Endothelial cell of umbilical vein (primary cell): ENCODE measurements at places on chromosomes 16 and 17. TPM values are rescaled to one million over a fixed set of nuclear protein-coding genes. Genes with fewer than 3 reads are reported as not detected.

CEMP1 gene
- not detected in 2 replicates for total RNA-seq

KRTAP3-1 gene
- total RNA-seq: not detected in 2 replicates

TMEM235 gene
- total RNA-seq: 0.38 TPM in 1 of 2 replicates, not detected in the other

SLC22A31 gene
- total RNA-seq: not detected in 2 replicates

TBC1D3G gene
- total RNA-seq: not detected in 2 replicates

ATP6V0C gene
- 187 and 194 TPM in 2 replicates for total RNA-seq

ABCA6 gene
- total RNA-seq: 16.8 and 30.5 TPM in 2 replicates

- H3K4me3 ChIP-seq: no peak overlapping the region
- DNase-seq: no peak
- no peaks in the 10 kb centered on the region for H3K36me3 ChIP-seq
- no peaks in the 10 kb centered on the region for H3K27me3 ChIP-seq
- no peak overlapping the region for H3K27ac ChIP-seq
Measured at GRCh38 chr17:20143740-20144139, 134.6 kb downstream of the SPECC1 start.

DNA sequence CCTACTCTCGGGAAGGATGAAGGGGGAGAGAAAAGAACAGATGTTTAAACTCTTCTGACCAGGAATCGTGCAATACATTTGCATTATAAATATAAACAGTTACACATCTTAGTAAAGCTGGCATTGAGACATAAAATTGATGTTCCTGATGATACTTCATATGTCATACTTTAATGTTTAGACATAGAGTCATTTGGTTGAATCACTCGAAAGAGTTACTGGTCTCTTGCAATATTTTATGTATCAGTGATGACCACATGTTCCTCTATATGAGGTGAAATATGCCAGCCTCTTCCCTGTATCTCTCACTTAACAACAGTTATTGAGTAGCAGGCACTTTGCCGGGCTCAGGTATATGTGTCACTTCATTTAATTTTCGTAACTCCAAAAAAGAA lies 49.7 kb upstream of the PMFBP1 start:
- no peaks in the 10 kb centered on the region for H3K4me1 ChIP-seq
- H3K27ac ChIP-seq: no peak overlapping the region
- H3K4me3 ChIP-seq: no peak overlapping the region
- H3K36me3 ChIP-seq: no peaks in the 10 kb centered on the region
- H3K27me3 ChIP-seq: peaks cover 8% of the 10 kb centered on the region

- H3K4me3 ChIP-seq: no peak overlapping the region
- H3K4me1 ChIP-seq: no peaks in the 10 kb centered on the region
- DNase-seq: peak; percentile 51
- no peak overlapping the region for H3K27ac ChIP-seq
Measured at GRCh38 chr17:6435968-6436367, 1.0 kb upstream of the AIPL1 start.

- H3K36me3 ChIP-seq: no peaks in the 10 kb centered on the region
- no peaks in the 10 kb centered on the region for H3K27me3 ChIP-seq
- H3K27ac ChIP-seq: no peak overlapping the region
- no peak for DNase-seq
Measured at GRCh38 chr16:58848662-58849002, 114.5 kb upstream of the GOT2 start.

- H3K4me3 ChIP-seq: no peak overlapping the region
- H3K36me3 ChIP-seq: no peaks in the 10 kb centered on the region
- H3K4me1 ChIP-seq: peaks cover 12% of the 10 kb centered on the region
- H3K27ac ChIP-seq: no peak overlapping the region
- no peak for DNase-seq
Measured at GRCh38 chr16:81318711-81319110, 3.9 kb downstream of the GAN start.

GRCh38 chr16:81279392-81279791 lies 35.4 kb upstream of the GAN start:
- no peaks in the 10 kb centered on the region for H3K27me3 ChIP-seq
- H3K4me1 ChIP-seq: peaks cover 21% of the 10 kb centered on the region
- peak; percentile 76 for DNase-seq
- H3K4me3 ChIP-seq: no peak overlapping the region
- peak overlapping the region; percentile 91 for H3K27ac ChIP-seq
- no peaks in the 10 kb centered on the region for H3K36me3 ChIP-seq

DNA sequence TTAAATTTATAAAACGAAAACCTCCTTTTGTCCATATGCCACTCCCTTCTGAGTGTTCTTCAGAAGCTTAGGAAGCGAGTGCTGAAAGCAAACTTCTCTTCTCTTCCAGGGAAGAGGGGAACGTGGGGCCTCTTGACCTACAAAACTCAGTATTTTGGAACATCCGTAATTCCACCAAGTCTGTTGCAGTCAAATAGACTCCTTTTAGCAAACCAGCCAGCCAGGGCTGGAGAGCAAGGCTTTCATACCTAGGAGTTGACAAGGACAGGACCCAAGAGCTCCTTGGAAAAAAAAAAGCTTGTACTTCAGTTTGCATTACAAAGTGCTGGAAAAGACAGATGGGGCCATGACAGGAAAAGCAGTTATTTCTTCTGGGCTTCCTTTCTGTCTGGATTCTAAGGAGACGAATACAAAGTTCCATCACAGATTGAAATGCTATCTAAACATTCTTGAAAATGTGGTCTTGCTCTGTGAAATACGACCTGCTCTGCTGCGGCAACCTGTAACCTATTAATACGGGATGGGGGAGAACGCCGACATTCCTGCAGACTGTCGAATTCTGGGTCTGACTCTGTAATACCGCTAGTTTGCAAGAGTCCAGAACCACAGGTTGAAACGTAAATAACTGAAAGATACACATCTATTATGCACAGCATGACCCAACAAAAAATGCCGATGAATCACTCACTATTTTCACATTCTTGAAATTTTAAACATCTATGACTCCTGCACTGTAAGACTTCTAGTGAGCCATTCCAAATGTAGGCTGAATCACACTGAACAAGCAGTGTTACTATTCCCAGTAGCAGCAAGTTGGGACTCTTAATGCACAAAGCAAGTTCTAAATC lies 20.6 kb downstream of the VPS53 start:
- peak overlapping the region; percentile 95 for H3K27ac ChIP-seq
- H3K36me3 ChIP-seq: peaks cover 14% of the 10 kb centered on the region
- no peaks in the 10 kb centered on the region for H3K27me3 ChIP-seq
- peak; percentile 78 for DNase-seq

DNA sequence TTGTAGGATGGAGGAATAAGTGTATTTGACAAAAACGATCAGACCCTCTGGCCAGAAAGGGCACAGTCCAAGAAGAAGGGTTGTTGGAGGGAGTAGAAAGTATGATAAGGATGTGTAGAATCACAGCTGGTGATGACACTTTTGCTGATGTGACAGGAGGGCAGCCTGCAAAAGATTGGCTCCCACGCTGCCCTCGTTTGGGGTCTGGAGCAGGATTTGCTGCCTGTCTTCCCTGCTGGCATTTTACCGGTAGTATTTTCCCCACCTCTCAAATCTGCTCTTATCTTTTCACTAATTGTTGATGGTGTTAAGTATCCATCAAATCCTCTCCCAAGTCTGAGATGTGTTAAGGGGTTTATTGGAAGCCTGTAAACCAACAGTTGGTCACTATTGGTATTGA lies 208.8 kb downstream of the CCDC182 start:
- peaks cover 6% of the 10 kb centered on the region for H3K4me1 ChIP-seq
- no peak for DNase-seq
- no peak overlapping the region for H3K27ac ChIP-seq
- no peak overlapping the region for H3K4me3 ChIP-seq
- H3K36me3 ChIP-seq: no peaks in the 10 kb centered on the region
- no peaks in the 10 kb centered on the region for H3K27me3 ChIP-seq

- no peak overlapping the region for H3K4me3 ChIP-seq
- no peak overlapping the region for H3K27ac ChIP-seq
- DNase-seq: no peak
- H3K4me1 ChIP-seq: no peaks in the 10 kb centered on the region
Measured at GRCh38 chr16:1035066-1035415, 37.5 kb upstream of the SSTR5 start.

- no peak overlapping the region for H3K4me3 ChIP-seq
- H3K27me3 ChIP-seq: no peaks in the 10 kb centered on the region
- peaks cover 24% of the 10 kb centered on the region for H3K4me1 ChIP-seq
- H3K27ac ChIP-seq: peak overlapping the region; percentile 3
- DNase-seq: peak; percentile 84
Measured at GRCh38 chr16:87702325-87702811, 63.4 kb downstream of the KLHDC4 start.

DNA sequence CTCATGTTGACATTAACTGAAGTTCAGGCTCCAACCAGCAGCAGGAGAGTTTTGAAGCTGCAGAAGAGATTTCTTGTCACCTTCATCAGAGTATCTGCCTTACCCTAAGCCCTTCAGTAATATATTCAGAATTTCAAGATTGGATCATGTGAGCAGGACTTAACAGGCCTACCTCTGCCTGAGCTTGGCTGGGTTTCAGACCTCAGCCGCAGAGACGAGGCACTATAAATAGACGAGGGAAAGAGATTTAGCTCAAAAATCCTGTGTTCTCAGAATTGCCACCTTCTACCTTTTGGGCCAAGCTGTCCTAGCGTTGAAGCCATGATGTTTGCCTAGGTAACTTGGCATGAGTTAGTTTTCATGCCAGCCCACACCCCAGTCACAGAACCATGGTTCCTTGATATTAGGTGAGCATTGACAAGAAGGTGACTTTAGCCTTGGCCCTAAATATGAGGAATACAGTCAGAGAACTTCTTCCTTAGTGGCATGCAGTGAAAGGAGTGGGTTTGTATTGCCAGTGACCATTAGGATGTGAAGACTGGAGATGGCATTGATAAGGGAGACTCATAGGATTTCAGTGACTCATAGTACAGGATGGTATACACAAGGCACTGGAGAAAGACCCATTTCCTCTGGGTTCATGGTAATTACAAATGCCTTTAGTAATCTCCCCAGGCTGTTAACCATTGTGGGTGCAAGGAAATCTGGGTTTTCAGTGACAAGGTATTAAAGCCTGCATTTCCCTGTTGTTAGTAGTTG lies 224.3 kb downstream of the MSI2 start:
- no peaks in the 10 kb centered on the region for H3K27me3 ChIP-seq
- DNase-seq: peak; percentile 60
- no peak overlapping the region for H3K27ac ChIP-seq
- H3K36me3 ChIP-seq: no peaks in the 10 kb centered on the region
- H3K4me3 ChIP-seq: no peak overlapping the region

GRCh38 chr16:48542020-48542473 lies 67.9 kb downstream of the N4BP1 start:
- no peak overlapping the region for H3K4me3 ChIP-seq

- no peaks in the 10 kb centered on the region for H3K4me1 ChIP-seq
- no peak overlapping the region for H3K27ac ChIP-seq
- H3K27me3 ChIP-seq: no peaks in the 10 kb centered on the region
- H3K36me3 ChIP-seq: no peaks in the 10 kb centered on the region
- no peak for DNase-seq
Measured at GRCh38 chr16:50252082-50252611, 14.2 kb upstream of the ADCY7 start.

- peaks cover 9% of the 10 kb centered on the region for H3K27me3 ChIP-seq
- H3K36me3 ChIP-seq: no peaks in the 10 kb centered on the region
- H3K4me3 ChIP-seq: no peak overlapping the region
- no peak for DNase-seq
- no peaks in the 10 kb centered on the region for H3K4me1 ChIP-seq
Measured at GRCh38 chr17:42901535-42902229, 1.1 kb downstream of the G6PC1 start.

DNA sequence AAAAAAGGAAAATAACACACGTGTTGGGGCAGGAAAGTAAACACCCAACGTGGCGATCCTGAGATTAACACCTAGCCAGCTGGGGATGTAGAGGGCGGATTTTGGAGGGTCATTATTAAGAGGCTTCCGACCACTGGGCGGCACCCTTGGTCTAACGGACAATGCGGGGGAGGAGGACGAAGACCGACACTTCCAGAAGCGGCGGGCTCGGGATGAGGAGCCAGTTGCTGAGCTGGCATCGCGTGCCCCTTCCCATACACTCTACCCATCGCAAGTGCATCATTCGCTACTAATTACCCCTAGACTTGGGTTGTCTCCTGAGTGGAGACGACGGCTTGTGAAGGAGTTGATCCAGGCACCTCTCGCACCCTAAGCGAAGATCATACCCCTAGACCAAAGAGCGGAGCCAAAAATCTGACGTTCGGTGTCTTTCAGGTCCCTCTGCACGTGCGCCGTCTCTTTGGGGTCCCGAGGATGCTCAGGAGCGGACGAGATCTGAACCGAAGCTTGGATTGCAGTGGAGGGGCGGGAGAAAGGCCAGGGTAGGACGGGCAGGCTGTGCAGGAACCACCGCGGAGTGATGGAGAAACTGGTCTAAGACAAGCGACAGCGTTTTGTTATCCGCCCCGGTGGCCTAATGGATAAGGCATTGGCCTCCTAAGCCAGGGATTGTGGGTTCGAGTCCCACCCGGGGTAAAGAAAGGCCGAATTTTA lies 17.6 kb downstream of the ZNF213 start:
- H3K27me3 ChIP-seq: no peaks in the 10 kb centered on the region
- no peaks in the 10 kb centered on the region for H3K36me3 ChIP-seq
- peak overlapping the region; percentile 50 for H3K4me3 ChIP-seq
- peak; percentile 93 for DNase-seq
- H3K27ac ChIP-seq: no peak overlapping the region

- no peak overlapping the region for H3K27ac ChIP-seq
- no peak overlapping the region for H3K4me3 ChIP-seq
- H3K4me1 ChIP-seq: no peaks in the 10 kb centered on the region
- peak; percentile 72 for DNase-seq
- no peaks in the 10 kb centered on the region for H3K27me3 ChIP-seq
Measured at GRCh38 chr16:66858740-66859396, 14.7 kb downstream of the CA7 start.

GRCh38 chr17:58096892-58097291 lies 13.7 kb downstream of the DYNLL2 start:
- H3K4me1 ChIP-seq: no peaks in the 10 kb centered on the region
- no peaks in the 10 kb centered on the region for H3K27me3 ChIP-seq
- H3K36me3 ChIP-seq: peaks cover 13% of the 10 kb centered on the region
- no peak overlapping the region for H3K4me3 ChIP-seq
- H3K27ac ChIP-seq: no peak overlapping the region
- no peak for DNase-seq

DNA sequence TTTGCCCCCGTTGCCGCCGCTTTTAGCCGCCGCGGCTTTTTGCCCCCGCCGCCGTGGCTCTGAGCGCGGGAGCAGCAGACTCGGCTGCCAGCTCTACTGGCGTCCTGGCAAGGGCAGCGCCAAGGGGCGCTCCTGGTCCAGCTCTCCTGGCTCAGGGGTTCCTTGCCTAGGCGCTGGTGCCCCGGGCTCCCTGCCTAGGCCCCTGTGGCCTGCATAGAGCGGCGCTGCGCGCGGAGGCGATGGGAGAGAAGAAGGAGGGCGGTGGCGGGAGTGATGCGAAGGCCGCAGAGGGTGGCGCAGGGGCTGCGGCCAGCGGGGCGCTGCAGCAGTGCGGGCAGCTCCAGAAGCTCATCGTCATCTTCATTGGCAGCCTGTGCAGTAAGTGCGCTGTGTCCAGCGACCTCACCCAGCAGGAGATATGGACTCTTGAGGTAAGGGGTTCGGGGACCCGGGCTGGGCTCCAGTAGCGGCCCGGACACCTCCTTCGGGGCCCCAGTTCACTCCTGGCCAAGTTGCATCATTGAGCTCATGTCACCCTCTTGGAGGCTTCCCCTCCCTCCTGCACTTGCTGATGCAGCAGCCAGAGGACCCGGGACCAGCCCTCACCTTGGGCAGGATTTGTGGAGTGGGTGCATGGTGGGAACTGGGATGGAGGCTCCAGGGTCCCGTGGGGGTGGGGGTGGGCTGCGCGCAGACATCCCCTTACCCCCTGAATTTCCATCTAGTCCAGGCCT lies 1344.4 kb downstream of the TP53TG3F start:
- no peaks in the 10 kb centered on the region for H3K36me3 ChIP-seq
- no peak overlapping the region for H3K4me3 ChIP-seq
- H3K27ac ChIP-seq: no peak overlapping the region
- no peaks in the 10 kb centered on the region for H3K27me3 ChIP-seq
